ENCODE measurements at places on chromosomes 4 and X. TPM values are rescaled to one million over a fixed set of nuclear protein-coding genes. Genes with fewer than 3 reads are reported as not detected.

USP17L18 gene
- not detected for total RNA-seq

DOK7 gene
- 7.4 TPM for total RNA-seq

MAGEE1 gene
- total RNA-seq = 3.6 TPM

SSX1 gene
- total RNA-seq = not detected

LEF1 gene
- 5.2 TPM for total RNA-seq

DNA sequence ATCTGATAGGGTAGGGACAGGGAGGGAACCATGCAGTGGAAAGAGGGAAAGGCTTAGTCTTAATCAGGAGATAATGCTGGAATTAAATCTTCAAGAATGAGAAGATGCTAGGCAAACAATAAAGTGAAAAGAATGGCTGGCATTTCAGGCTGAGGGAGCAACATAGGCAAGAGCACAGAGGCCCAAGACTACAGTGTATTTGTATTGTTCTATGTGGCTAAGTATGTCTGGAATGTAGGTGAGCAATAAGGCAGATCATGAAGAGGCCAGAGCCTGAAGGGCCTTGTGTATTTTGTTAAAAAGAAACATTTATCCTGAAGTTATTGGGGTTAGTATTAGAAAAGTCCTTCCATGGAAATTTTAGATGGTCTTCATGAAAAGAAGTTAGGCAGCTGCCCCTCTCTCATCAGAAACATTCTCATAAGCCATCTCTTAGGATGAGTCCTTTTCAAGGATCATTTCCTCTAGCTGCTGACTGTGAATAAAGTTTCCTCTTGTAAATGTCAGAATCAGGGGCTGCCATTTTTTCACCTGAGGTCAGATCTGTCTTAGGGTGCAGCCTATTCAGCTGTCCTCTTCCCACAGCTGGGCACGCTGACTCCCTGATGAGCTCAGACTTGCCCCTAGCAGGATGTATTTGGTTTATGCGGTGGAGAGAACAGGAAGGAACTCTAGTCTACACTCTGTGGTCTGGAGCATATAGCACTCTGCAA is 46.3 kb downstream of the ATP10D start:
- DNase-seq = peak; percentile 18

DNA sequence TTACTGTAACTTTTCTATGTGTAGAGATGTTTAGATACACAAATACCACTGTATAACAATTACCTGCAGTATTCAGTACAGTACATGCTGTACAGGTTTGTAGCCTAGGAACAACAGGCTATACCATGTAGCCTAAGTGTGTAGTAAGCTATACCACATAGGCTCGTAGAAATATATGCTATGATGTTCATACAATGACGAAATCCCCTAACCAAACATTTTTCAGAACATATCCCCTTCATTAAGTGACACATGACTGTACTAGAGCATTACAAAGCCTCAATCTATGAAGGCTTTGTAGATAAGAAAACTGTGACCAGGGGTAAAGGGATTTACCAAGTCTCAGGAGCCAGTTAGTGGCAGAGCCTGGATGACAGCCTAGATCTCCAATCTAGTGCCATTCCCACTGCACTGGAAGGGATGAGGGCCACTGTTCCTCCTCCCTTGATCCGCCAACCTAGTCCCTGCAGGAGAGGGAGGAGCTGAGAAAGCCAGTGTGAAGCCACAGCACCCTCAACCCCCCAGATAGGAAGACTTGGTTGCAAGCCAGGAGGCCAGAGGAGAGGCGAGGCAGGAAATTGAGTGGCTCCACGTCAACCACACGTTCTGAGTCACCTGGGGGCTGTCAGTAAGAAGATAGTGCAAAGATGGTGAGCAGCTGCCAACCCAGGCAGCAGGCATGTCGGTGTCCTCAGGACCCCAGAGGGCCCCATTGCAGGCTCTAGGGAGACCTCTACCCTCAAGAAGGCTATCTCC is 227.7 kb downstream of the BCOR start:
- no peak for DNase-seq

- DNase-seq = no peak
These were observed 73.3 kb downstream of the LIMCH1 start for GRCh38 chr4:41611124-41611838.

GRCh38 chrX:1330605-1331004 is 6.0 kb upstream of the IL3RA start:
- DNase-seq = no peak

GRCh38 chr4:16255730-16256129 is 29.5 kb upstream of the TAPT1 start:
- DNase-seq = no peak

GRCh38 chrX:65994519-65995506 is 45.1 kb downstream of the VSIG4 start:
- DNase-seq = no peak

- no peak for DNase-seq
These were observed 3.3 kb upstream of the CBR4 start for GRCh38 chr4:169013396-169013795.

DNA sequence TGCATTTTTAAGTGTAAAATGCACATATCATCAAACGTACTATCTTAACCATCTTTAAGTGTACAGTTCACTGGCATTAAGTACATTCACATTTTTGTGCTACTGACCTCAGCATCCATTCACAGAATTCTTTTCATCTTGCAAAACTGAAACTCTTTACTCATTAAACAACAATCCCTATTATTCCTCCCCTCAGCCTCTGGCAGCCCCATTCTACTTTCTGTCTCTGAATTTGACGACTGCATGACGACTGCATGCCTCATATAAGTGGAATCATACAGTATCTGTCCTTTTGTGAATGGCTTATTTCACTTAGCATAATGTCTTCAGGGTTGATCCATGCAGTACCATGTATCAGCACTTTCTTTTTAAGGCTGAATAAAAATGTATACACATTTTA is 38.7 kb downstream of the CNKSR2 start:
- no peak for DNase-seq

DNA sequence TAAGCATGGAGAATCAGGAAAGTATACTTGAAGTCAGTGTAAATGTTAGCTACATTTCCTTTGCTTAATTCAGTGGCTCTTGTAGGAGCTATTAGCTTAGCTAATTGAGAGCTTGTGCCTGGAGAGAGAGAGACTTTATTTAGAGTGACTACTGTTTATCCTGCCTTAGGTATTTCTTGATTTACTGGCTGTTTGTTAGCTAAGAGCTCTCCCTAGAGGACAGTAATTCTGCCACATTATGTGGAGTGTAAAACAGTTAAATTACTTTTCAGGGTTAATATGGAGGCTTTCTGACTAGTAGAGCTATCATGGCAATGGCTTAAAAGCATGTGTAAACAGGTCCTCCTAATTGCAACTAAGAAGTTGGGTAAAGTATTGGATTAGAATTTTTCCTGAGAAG is 306.5 kb upstream of the TECRL start:
- DNase-seq = no peak

- DNase-seq = no peak
These were observed 197.0 kb upstream of the MAD2L1 start for GRCh38 chr4:120263618-120264017.

- DNase-seq = no peak
These were observed 68.9 kb upstream of the NRK start for GRCh38 chrX:105753411-105753810.

- DNase-seq = no peak
These were observed 136.1 kb downstream of the MID1IP1 start for GRCh38 chrX:38937400-38937799.

DNA sequence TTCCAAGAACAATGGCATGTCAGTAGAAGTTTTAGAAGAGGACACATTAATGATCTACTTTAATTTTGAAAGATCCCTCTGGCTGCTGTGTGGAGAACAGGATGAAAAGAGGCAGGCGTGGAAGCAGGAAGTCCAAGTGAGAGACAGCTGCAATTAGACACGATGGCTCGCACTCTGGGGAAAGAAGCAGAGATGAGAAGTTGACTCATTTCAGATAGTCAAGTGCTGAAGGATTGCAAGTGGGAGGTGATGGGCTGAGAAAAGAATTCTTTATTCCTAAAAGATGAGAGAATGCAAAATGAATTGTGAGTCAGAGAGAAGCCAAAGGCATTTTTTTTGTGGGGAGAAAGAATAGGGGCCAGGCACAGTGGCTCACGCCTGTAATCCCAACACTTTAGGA is 16.5 kb downstream of the RXFP1 start:
- DNase-seq = no peak

GRCh38 chr4:179116011-179116410 is 1673.8 kb upstream of the AGA start:
- no peak for DNase-seq

GRCh38 chr4:106569146-106570031 is 200.8 kb upstream of the GIMD1 start:
- no peak for DNase-seq

- DNase-seq = no peak
These were observed 161.7 kb downstream of the EMCN start for GRCh38 chr4:100356172-100356571.

- no peak for DNase-seq
These were observed 5.7 kb upstream of the TMEM150C start for GRCh38 chr4:82567444-82567843.

DNA sequence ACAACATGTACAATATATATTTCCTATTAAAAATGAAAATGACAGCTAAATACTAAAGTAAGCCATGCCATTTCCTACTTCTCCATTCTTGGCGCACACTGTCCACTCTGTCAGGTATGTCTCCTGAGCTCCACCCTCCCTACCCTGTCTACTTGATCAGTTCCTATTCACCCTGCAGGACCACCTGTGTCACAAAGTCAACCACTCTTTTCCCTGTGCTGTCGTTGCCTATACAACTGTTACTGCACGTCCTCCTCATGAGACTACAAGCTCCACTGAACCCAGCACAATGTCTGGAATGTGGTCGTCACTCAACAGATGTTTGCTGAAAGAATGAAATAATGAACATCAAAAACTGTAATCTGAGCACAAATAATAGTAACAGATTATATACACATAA is 54.9 kb downstream of the SLC9A7 start:
- no peak for DNase-seq

All from mucosa of gallbladder (tissue), 1 donor.